Activated CD4-positive, CD25-positive, alpha-beta regulatory T cell treated with anti-CD3 and anti-CD28 coated beads, Interleukin-2, amount 50 U/mL, for 72 hours (primary cell): ENCODE measurements at places on chromosomes 3 and 15.

DNA sequence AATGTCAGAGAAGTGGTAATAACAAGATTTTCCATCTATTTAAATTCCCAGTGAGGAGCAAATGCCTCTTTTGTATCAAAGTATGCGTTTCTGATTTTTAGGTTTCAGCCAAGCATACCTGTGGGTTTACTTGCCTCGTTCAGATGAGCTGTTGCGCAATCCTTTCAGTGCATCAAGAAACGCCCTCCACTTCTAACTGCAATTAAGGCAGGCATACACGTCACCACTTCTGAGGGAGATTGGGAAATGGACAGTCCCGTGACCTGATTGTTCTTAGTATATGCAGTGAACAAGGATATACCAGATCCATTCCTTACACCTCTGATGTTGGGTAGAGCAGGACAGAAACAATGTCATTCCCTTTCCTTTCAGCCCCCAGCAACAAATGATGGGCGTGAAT lies 219.0 kb downstream of the ITPR1 start:
- DNase-seq = no peak

DNA sequence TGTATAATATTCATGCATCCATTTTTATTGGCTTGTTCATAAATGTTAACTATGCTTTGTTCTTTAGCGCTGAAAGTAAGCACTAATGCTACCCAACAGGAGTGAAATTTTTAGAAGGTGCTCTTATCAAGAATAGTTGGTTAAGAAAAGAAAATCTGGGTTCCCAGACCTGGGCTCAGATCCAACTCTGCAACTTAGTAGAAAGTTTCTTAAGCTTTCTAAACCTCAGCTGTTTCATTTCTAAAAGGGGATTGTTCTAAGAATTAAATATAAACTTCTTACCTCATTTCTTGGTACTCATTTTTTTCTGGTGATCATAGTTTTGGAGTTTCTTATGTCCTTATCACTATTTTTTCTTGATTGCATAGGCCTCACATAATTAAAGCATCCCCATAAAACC lies 12.1 kb downstream of the ARPP21 start:
- no peak for DNase-seq

DNA sequence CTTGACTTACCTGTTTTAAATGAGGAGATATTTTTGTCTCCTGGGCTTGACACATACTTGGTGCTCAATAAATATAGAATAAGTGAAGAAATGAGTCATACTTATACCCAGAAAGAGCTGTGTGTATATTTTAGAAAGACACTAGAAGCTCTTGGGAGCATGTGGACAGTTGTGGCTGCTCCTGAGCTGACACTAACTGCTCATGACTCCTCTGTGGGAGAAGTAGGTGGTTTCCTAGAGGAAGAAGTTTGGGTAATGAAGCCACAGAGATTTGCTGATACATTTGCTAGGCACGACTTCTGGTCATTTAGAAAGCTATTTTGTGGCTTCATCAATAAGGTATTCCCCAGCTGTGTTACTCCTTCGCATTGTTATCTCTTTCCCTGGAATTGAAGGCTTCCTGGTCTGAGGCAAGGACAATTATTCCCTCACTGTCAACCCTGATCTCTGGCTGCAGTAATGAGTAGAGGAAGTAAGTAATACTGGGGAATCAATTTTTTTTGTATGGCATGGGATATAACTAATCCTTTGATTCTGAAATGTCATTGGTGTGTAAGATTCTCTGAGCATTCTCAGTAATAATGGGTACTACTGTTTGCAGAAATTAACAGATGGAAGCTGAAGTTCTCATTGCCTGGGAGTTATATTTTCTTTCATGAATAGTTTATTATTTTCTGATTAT lies 79.6 kb upstream of the DCBLD2 start:
- DNase-seq = no peak

DNA sequence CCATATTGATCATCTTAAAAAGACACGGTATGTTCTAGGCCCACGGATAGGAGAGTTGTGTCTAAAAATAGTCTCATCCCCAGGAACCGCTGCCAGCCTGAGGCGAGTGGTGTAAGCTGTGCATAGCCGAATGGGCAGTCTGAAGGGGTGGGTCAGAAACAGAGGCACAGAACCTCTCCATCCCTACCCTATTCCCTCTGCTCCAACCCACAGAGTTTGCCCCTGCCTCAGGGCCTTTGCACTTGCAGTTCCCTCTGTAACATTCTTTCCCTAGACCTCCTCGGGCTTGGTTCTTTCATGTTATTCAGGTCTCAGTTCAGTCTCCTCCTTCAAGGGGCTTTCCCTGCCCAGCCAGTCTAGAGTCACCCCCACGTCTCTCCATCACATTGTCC lies 4.8 kb downstream of the SCN5A start:
- DNase-seq = no peak

DNA sequence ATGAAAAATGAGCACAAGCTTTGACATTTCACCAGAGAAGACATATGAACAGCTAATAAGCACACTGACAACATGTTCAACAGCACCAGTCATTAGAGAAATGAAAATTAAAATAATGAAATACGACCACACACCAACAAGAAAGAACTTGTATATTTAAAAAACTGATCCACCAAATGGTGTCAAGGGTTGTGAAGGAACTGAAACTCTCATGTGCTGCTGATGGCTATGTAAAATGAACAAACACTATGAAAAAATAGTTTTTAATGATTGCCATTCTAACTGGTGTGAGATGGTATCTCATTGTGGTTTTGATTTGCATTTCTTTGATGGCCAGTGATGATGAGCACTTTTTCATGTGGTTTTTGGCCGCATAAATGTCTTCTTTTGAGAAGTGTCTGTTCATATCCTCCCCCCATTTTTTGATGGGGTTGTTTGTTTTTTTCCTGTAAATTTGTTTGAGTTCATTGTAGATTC lies 193.8 kb downstream of the SCAPER start:
- no peak for DNase-seq

GRCh38 chr3:107206141-107206540 lies 171.1 kb upstream of the CCDC54 start:
- no peak for DNase-seq

- DNase-seq = no peak
Observed at GRCh38 chr3:193940526-193940925, 195.4 kb upstream of the HES1 start.

DNA sequence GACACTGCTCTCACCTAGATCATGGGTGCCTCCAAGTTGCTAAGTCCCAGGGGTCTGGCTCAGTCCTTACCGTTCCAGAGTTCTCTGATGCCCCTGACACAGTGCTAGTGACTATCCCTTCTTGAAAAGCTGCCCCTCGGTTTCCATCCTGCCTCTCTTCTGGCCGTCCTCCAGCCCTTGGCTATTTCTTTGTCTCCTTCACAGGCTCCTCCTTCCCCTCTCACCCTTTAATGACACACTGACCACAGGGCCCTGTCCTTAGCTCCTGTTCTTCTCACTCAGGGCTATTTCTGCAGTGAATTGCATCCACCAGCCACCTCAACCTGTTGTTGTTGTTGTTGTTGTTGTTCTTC lies 31.1 kb downstream of the SLC28A1 start:
- DNase-seq = no peak

GRCh38 chr3:146169891-146170290 lies 8.9 kb upstream of the PLOD2 start:
- no peak for DNase-seq

- peak; percentile 41 for DNase-seq
Observed at GRCh38 chr15:90191794-90192509, 9.2 kb upstream of the SEMA4B start.

DNA sequence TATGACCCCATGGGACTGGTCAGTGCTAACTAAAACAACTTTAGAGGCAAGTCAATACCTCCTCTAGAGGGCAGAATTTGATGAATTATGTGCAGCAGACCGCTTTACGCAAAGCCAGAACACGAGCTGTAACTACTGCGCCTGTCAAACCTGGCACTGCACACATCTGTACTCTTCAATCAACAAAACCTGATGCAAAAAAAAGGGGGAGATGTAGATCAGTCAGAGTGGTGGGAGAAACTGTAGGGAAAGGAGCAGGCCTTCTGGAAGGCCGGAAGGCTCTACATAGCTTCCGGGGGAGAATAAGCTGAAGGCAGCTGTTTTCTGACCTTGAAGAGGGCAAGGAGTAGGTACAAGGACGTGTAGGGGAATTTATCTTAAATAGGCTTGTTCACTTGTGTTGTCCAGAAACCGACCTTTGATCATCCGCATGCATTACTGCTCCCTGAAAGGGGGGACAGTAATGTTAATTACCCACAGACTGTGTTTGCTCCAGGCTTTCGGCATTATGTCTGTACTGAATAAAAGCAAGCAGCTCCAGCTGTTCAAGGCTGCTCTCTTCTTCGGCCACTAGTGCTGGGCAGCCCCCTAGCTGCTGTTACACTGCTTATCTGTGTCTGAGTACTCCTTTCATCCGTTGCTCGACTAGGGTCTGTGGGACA lies 41.0 kb downstream of the GPR160 start:
- no peak for DNase-seq

DNA sequence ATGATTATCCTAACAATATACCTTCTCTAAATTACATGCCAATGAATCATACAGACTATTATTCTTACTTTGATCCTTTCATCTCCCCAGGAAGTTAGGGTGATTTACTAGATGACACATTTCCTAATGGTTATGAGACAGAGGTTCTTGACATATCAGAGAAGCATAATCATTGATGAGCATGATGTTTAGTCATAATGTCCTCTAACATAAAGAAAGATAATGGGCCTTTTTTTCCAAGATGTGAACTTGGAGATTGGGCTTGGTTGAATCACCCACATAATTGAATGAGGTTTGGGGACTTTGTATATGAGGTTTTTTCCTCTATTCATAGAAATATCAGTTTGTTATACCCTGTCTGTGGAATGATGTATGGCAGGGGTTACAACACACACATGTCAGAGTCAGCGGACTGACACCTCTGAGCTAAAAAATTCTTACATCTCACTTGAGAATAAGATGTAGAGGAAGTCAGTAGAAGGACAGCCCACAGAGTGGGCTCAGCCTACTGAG lies 69.7 kb upstream of the DCBLD2 start:
- DNase-seq = no peak

- no peak for DNase-seq
Observed at GRCh38 chr15:34847598-34847997, 52.2 kb upstream of the ACTC1 start.

GRCh38 chr15:38058596-38059075 lies 124.2 kb downstream of the TMCO5A start:
- DNase-seq = no peak

GRCh38 chr15:47293466-47294162 lies 423.7 kb upstream of the SEMA6D start:
- no peak for DNase-seq

DNA sequence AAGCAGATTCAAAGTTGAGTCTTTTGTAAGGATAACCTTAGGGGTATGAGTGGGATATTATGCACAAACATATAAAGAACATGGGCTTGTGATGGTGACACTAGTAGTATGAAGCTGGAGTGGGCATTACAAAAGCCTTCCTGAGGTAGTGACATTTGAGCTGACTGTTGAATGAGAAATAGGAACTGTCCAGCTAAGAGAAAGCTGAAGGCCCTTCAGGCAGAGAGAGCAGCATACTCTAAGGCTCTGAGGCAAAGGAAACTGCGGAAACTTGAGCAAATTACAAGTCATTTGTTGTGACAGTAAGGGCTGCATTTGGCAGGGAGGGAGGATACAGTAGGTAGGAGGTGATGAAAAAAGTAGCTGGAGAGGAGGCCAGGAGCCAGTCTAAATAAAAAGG lies 190.7 kb upstream of the CD96 start:
- no peak for DNase-seq

GRCh38 chr15:59696332-59696731 lies 7.2 kb upstream of the BNIP2 start:
- no peak for DNase-seq

DNA sequence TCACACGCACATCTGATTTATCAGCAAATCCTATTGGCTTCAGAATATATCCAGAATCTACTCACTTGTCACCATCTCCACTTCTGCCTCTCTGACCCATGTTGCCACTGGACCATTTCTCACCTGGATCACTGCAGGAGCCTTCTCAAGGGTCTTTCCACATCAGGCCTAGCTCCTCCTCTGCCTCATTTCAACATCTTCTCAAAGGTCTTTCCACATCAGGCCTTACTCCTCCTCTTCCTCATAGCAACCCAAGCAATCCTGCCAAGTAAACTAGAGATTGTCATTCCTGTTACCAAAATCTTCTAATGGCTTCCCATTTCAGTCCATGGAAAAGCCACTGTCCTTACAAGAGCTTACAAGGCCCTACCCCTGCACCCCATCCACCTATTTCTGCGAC lies 18.0 kb upstream of the DUT start:
- no peak for DNase-seq

DNA sequence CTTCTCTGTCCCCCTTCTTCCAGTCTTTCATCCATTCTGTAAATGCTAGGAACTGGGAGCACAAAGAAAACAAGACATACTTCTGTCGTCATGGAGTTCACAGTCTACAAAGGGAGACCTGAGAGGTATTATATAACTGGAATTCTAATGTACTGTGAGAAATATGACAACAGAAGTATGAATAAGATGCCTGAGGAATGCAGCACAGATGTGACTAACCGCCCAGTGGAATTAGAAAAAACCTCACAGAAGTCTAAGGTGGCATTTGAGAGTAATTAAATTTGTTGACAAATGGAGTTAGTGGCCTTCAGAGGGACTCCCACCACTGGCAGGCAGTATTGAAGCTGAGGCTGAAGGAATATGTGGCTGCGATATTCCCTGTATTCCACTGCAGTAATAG lies 168.5 kb upstream of the FAM3D start:
- DNase-seq = no peak

DNA sequence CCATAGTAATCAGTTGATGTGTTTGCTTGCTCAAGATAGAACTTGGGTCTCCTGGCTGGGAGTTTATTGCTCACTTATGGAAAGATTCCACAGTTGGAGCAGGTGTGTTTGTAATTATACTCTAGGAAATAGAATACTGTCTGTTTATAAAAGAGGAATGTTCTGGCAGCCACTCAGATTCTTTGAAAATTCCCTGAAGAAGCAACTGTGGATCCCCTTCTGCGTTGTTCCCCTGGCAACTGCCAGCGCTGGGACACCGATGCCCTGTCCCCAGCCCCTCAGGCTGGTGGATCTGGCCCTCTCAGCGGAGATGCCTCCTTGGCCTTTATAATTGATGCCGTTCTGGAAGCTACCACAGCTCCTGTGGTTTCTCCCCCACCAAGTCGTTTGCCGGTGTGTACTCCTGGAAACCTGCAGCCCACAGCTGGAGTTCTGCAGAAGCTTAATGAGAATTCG lies 225.9 kb downstream of the ITPR1 start:
- no peak for DNase-seq

DNA sequence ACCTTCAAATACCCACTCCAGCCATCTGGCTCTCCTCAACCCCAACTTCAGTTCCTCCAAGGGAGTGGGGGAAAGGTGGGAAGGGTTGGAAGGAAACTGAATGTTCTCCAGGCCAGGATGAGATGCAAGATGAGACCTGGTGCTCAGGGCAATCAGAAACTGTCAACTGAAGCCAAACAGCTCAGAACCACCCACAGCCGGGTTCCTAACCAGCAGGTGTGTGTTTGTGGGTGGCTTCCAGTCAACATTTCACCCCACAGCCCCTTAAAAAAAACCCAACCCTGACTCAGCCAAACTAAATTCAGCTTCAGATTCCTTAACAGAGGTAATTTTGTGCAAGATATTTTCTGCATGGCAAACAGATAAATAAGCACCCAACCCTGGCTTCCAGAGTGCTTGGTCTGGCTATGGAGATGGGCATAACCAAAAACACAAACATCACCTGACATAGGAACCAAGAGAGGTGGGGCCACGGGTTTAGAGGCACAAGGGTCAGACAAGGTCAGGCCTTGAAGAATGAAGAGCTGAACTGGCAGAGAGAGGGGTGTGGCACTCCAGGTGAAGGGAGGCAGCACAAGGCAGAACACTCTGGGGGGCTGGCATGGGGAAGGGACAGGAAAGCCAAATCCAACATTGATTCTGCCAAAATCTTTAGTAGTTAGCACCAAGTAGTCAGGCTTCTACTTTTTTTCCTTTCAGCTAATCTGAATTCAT lies 34.7 kb downstream of the ZNF445 start:
- no peak for DNase-seq
